ENCODE measurements at places on chromosomes 2 and 18. TPM values are rescaled to one million over a fixed set of nuclear protein-coding genes. Genes with fewer than 3 reads are reported as not detected.

DNA sequence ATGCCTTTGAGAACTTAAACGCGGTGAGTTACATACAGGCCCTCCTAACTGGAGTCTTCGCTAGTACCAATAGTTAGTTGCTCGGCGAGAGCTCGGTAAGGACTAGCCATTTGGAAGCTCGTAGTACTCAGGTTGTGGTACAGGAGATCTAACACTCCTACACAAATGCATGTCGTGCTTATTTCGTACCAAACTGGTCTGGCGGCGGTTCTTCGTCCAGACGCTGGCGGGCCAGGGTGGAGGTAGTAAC lies 346 bp upstream of the VRK2 start:
- H3K27me3 ChIP-seq = no peaks in the 10 kb centered on the region
- peak overlapping the region; percentile 85 for H3K4me3 ChIP-seq
- no peak for DNase-seq
- no peaks in the 10 kb centered on the region for H3K4me1 ChIP-seq
- peaks cover 12% of the 10 kb centered on the region for H3K36me3 ChIP-seq

DNA sequence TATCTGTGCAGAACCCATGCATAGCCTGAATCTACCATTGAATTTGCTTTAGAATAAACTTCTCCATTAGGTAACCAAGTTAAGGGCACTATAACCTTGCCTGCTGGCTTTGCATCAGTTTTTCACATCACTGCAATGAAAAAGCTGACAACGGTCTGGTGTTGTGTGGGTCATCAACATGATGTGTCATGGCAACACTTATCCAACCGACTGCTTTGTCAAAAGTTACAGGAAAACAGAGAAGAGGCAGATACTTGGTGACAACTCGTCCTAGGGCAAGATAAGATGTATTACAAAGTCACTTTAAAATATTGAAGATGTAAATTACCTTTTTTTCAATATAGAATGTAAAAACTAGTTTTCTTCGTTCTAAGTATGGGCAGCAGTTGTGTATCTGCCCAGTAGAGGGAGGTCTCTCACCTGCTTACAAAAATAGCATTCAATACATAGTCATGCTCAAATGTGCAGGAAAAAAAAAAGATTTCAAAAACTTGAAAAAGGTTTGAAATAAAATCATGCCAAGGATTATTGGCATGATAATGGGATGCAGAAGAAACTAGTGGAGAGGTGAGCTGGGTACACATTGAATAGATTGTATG lies 96.3 kb downstream of the EVA1A start:
- no peak overlapping the region for H3K4me3 ChIP-seq
- peaks cover 6% of the 10 kb centered on the region for H3K4me1 ChIP-seq
- H3K27ac ChIP-seq = no peak overlapping the region
- no peaks in the 10 kb centered on the region for H3K36me3 ChIP-seq
- H3K27me3 ChIP-seq = peaks cover 7% of the 10 kb centered on the region
- peak; percentile 46 for DNase-seq

- H3K4me3 ChIP-seq = peak within 1 kb of the TSS; percentile 75
- no peaks in the 10 kb centered on the region for H3K36me3 ChIP-seq
- H3K4me1 ChIP-seq = peaks cover 9% of the 10 kb centered on the region
- H3K27me3 ChIP-seq = peaks cover 36% of the 10 kb centered on the region
These were observed at the start of the genes COL4A3 and COL4A4 for GRCh38 chr2:227163998-227164762. COL4A3 (plus strand) TSS chr2:227164624; CDS start chr2:227164727, 103 bp downstream. COL4A4 (minus strand) TSS chr2:227164205; CDS start chr2:227147483, 16,722 bp downstream.

The SERPINB4 gene
- not detected for total RNA-seq

The ANKAR gene
- total RNA-seq = 4.3 TPM

GRCh38 chr2:30780776-30781330 lies 26.4 kb downstream of the CAPN13 start:
- H3K27ac ChIP-seq = no peak overlapping the region
- peaks cover 1% of the 10 kb centered on the region for H3K4me1 ChIP-seq
- H3K4me3 ChIP-seq = no peak overlapping the region
- peak; percentile 30 for DNase-seq
- peaks cover 41% of the 10 kb centered on the region for H3K36me3 ChIP-seq

- peaks cover 10% of the 10 kb centered on the region for H3K4me1 ChIP-seq
- no peak overlapping the region for H3K27ac ChIP-seq
- peaks cover 99% of the 10 kb centered on the region for H3K27me3 ChIP-seq
- peak overlapping the region; percentile 74 for H3K4me3 ChIP-seq
These were observed 2.8 kb downstream of the SP9 start for GRCh38 chr2:174337337-174338146.

The FKBP7 gene
- total RNA-seq = 4.5 TPM

The ZNF521 gene
- total RNA-seq = 21.4 TPM

GRCh38 chr2:191985740-191986139 lies 138.9 kb upstream of the CAVIN2 start:
- DNase-seq = no peak
- no peaks in the 10 kb centered on the region for H3K36me3 ChIP-seq
- H3K4me1 ChIP-seq = no peaks in the 10 kb centered on the region
- no peak overlapping the region for H3K4me3 ChIP-seq
- no peaks in the 10 kb centered on the region for H3K27me3 ChIP-seq

DNA sequence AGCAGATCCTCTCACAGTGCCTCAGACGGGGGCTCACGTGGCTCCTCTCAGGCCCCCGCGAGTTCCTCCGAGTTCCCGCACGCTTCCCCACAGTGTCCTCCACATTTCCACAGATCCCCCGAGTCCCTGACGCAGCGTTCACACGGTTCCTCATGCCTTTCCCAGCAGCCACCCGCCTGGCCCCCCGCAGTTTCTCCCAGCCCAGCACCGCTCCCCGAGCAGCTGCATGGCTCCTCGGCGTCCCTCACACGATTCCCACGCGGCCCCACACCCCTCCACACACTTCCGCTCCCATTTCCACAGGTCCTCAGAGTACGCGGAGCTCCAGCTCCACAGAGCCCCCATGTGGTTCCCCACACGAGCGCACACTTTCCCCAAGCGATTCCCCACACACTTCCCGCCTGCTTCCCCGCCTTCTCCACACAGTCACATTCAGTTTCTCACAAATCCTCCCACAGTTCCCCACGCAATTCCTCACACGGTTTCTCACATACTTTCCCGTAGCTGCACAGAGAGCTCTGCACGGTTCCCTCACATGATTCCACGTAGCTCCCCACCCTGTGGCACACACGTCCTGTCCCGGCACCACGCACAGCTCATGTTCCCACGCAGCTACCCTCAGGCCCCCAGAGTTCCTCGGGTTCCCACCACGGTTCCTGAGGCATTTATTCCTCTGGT lies 39.9 kb downstream of the KIF1A start:
- no peaks in the 10 kb centered on the region for H3K4me1 ChIP-seq
- H3K36me3 ChIP-seq = no peaks in the 10 kb centered on the region
- no peak for DNase-seq
- no peak overlapping the region for H3K27ac ChIP-seq

DNA sequence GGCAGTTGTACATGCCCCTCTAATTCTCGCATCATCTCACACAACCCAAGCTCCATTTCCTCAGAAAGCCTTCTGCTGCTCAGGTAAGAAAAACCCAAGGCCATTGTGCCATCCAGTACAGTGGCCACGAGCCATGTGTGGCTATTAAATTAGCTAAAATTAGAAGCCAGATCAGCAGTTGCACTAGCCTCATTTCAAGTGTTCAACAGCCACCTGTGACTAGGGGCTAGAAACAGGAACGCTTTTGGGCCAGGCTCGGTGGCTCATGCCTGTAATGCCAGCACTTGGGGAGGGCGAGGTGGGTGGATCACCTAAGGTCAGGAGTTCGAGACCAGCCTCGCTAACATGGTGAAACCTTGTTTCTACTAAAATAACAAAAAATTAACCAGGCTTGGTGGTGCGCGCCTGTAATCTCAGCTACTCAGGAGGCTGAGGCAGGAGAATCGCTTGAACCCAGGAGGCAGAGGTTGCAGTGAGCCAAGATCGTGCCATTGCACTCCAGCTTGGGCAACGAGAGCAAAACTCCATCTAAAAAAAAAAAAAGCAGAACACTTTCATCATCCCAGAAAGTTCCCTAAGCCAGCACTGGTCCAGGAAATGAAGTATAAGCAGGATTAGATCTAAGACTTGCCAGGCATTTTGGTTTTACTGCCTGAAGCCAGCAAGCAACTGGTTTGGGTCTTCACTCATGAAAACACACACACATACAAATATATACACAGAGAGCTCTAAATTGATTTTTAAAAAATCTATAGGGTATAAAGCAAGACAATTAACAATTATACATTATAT lies 35.7 kb downstream of the ATP8B1 start:
- DNase-seq = no peak
- H3K36me3 ChIP-seq = no peaks in the 10 kb centered on the region
- no peaks in the 10 kb centered on the region for H3K27me3 ChIP-seq
- H3K4me3 ChIP-seq = no peak overlapping the region
- H3K27ac ChIP-seq = no peak overlapping the region

The FAM124B gene
- total RNA-seq = 1.2 TPM

- DNase-seq = no peak
- H3K4me3 ChIP-seq = no peak overlapping the region
- H3K27me3 ChIP-seq = no peaks in the 10 kb centered on the region
- H3K27ac ChIP-seq = no peak overlapping the region
These were observed 858.5 kb upstream of the PIK3C3 start for GRCh38 chr18:41096504-41096903.

The NT5DC4 gene
- not detected for total RNA-seq
